ENCODE measurements at places on chromosomes 11 and 22. TPM values are rescaled to one million over a fixed set of nuclear protein-coding genes. Genes with fewer than 3 reads are reported as not detected.

DNA sequence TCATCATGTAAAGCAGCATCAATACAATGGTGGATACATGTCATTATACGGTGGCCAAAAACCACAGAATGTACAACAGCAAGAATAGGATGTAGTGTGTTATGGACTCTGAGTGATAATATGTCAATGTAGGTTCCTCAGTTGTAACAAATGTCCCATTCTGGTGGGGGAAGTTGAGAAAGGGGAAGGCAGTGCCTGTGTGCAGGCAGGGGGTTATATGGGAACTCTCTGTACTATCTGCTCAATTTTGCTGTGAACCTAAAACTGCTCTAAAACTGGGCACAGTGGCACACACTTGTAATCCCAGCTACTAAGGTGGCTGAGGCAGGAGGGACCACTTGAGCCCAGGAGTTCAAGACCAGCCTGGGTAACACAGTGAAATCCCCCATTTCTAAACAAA lies 5.9 kb downstream of the CHKA start:
- no peak for DNase-seq

DNA sequence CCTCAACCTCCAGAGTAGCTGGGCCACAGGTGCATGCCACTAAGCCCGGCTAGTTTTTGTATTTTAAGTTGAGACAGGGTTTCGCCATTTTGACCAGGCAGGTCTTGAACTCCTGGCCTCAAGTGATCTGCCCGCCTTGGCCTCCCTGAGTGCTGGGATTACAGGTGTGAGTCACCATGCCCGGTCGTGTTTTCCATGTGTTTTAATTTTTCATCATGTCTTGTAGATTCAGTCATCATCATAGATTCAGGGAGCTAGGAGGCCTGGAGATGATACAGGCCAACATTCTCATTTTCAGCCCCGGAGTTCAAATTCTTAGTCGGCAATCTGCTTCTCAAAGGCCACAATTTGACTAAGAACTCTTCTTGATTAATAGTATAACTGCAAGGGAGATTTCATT lies 73.5 kb upstream of the GRAMD1B start:
- no peak for DNase-seq

- DNase-seq, result no peak
These were observed 238.7 kb downstream of the FAM181B start for GRCh38 chr11:82494988-82495432.

The MRGPRF gene
- 0.98 TPM for total RNA-seq

The ESAM gene
- total RNA-seq, result 5.0 TPM

The CREB3L1 gene
- 57.8 TPM for total RNA-seq

All from pancreas (tissue), 10 donors.